ENCODE measurements at places on chromosomes 12 and 14.
A peak's percentile ranks its signal among the peaks of the same experiment; 100 is the strongest.

GRCh38 chr14:75650253-75651058, 10.2 kb downstream of the ERG28 start:
- no peak for DNase-seq

- DNase-seq: no peak
These were observed 10.3 kb downstream of the TTC7B start for GRCh38 chr14:90805662-90806540.

DNA sequence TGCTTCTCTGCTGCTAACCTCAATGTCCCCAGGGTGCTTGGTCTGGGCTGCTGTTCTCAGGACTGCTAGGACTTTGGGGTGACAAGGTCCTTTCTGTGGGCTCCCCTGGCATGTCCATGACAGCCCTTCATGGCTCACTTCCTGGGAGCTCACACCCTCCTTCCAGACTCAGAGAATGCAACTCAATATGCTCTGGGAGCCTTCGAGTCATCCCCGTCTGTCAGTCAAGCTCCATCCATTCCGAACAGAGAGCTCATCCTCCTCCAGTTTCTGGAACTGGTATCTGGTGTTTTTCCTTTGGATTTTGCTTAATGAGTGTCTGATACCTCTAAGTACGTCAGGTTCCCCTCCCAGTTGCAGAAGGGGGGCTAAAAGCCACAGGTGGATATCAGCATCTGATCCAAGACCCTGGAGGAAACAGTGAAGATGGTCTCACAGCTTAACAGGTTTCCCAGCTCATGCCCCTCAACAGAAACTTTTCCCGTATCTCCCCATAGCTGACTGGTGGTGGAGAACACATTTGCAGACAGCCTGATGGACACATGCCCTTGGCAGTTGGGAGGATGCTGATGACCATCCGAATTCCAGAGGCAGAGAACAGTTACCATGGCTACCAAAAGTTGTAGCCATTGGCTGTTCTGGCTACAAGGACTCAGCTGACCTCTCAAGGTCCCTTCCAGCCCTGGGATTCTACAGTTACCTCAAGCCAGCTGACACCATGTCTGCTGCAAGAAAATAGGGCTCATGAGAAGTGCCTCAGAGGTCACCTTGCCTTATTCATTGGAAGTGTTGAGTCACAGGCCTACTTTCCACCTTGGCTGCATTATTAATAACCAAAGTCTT, 9.5 kb upstream of the RAB35 start:
- no peak for DNase-seq

GRCh38 chr14:90005939-90006530, 50.3 kb downstream of the TDP1 start:
- DNase-seq: no peak

DNA sequence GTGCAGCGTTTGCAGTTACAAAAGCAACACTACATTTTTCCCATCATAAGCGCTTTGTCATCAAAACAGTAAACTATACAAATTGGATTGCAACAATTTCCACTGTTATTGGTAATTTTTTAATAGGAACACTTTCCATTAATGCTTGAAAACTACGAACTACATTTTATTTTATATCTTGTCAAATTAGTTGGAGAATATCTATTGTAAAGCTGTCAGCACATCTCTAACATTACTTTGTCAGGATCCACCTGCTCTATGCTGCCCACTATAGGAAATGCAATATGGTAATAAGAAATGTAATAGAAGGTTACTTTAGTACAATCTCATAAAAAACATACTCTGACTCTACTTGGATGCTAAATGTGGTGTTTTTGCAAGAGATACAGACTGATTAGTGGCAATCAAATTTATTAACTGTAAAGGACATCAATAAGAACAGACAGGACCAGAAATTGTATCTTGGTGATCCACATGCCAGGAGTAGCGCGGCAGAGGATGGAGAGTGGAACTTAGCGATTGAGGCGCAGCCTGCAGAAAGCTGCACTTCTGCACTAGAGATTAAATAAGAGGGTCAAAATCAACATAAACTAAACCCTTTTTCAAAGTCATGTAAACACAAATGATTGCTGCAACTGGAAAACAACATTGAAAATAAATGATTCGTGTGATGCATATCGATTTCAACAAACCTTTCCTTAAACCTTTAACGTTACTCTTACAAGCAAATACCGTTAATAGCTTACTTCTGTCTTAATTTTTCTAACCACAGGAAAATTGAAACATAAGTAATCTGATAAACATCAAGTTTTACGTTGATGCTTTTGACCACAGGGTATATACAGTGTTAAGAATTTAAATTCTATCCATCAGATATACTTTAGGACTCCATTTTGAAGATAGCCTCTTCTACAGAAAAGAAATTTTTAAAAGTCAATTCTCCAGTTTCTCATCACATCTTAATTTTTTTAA, 3.6 kb upstream of the ARID2 start:
- no peak for DNase-seq

DNA sequence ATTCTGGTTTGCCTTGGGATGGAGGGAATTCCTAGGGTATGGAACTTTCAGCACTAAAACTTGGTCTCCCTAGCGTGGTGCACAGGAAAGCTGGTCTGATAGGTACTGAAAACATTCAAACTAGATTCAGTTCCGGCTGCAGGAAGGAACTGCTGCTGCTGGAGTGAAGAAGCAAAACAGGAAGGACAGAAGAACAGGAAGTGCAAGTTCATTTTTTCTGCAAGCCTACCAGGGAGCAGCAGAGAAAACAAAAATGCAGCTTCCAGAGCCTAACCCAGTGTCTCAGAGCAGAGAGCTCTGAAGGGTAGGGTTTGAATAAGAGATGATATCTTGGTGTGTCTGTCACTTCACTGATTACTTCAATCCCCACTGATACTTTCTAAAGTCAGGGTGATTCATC, 165.2 kb downstream of the VRK1 start:
- no peak for DNase-seq

- DNase-seq: no peak
These were observed 42.9 kb upstream of the KCNA5 start for GRCh38 chr12:5000658-5001385.

DNA sequence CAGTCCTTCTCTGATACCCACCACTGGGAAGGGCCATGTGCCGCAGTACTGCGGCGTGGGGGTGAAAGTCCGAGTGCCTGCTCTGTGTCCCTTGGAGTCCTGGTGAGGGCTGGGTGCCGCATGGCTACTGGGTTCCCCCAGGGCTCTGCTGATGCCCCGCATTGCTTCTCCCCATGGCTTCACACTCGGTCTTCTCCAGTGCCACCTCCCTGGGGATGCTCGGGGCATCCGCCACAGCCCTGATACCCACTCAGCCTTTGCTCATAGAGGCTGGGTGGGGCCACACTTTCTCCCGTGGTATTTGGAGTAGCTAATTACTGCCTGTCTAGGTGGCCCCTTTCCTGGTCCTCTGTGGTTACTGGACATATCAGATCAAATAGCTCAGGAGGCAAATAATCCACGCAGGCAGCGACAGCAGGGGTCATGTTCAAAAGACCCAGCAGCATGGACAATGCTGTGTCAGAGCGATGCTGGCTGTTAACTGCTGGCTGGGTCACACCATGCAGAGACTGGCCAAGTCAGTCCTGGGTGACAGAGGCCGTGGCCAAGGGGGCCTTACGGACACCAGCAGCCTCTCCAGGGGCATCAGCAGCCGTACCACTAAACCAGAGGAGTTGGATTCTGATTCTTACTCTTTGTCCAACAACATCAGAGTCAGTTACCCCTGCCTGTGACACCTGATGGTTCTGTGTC, 106.5 kb downstream of the ADGRD1 start:
- no peak for DNase-seq

DNA sequence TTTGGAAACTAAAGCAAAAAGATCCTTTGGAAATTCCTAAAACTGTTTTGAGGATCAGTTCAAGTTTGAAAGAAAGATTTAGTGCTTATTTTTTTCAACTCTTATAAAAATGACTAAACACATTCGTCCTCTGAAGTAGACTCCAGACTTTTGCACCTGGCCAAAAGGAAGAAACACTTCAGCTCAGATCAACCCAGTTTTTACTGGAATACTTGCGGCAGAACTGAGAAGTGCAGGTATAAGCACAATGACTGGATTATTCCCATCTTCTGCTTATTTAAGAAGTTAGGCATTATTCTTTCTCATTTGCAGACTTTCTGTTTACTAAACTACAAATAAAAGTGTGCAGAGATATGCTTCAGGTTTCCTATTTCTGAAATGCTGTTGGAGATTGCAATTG, 41.9 kb downstream of the PDE6H start:
- DNase-seq: no peak

- DNase-seq: no peak
These were observed 85.2 kb downstream of the E2F7 start for GRCh38 chr12:76980196-76980595.

DNA sequence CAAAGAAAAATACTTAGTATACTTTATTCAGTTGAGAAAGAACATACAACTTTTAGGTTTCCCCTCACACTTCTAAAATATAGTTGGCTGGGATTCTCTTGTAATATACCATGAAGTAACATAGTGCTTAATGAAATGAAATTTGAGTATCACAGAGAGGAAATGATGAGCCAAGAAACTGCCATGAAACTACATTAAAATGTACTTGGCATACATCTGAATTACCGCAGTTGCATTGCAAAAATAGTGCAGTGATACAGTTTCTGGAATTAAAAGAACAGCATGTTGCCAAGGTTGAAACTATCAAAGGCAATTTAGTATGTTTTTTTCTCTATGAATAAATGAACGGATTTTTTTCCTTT, 389.2 kb downstream of the TMEM117 start:
- no peak for DNase-seq

DNA sequence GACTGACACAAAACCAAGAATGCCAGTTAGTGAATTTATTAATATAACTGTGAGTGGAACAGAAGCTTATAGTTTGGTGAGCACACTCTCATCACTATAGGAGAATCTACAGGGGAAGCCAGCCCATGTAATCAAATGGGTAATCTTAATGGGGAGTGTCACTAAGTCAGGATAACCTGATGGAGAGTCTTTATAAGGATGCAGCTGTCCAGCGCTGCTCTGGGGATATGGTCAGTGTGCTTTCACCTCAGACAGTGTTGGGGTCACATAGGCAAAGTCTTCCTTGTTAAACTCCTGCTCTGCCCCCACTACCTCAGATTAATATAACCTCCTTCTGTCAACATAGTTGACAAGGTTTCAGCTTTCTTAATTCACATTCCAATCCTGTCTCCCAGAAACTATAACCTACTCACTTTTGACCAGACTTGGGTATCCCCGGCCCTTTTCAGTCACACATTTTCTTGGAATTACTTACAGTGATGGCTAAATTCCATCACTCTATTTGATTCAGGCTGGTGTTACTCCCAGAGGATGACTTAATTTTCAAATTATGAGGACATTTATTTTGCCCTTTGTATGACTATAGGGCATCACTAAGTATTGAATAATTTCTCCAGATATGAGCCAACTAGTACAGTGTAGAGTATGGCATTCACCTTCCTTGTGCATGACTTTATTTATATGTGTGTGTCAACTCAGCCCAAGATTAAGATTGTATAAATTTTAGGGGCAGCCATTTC, 13.2 kb downstream of the STK38L start:
- no peak for DNase-seq

DNA sequence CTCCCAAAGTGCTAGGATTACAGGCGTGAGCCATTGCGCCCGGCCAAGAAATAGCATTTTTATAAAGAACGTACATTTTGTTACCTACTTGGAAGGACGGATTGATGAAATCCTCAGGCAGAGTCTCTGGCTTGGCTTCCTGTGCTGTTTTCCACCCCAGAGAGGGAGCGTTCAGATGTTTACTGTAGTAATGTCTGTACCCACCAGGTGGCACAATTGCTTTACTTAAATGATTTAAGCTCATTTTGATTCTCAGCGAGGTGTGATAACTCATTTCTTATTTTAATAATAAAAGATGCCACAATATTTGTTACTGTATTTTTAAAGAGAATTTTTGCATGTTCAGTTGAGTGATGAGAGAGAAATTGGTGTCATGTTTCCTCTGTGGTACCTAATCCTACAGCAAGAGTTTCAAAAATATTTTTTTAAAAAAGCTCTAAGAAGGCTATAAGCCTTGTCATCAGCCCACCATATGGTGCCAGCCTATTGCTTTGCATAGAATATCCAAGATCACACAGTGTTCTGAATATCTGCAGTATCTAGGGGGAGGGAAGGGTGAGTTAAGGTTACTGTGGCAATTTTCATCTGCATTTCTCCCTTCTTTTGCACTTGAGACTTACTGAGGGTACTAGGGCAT, 82.6 kb upstream of the TRAF3 start:
- DNase-seq: peak; percentile 52

DNA sequence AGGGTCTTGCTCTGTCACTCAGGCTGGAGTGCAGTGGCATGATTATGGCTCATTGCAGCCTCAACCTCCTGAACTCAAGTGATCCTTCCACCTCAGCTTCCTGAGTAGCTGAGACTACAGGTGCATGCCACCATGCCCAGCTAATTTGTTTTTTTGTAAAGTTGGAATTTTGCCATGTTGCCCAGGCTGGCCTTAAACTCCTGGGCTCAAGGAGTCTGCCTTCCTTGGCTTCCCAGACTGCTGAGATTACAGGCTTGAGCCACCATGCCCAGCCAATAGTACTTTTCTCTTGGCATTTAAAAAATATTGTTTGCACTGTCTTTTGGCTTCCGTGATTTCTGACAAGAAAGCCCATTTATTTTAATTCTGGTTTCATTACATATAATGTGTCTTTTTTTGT, 61.3 kb downstream of the DIP2B start:
- DNase-seq: no peak

GRCh38 chr12:2958432-2959191, 585 bp upstream of the TEAD4 start:
- DNase-seq: no peak

DNA sequence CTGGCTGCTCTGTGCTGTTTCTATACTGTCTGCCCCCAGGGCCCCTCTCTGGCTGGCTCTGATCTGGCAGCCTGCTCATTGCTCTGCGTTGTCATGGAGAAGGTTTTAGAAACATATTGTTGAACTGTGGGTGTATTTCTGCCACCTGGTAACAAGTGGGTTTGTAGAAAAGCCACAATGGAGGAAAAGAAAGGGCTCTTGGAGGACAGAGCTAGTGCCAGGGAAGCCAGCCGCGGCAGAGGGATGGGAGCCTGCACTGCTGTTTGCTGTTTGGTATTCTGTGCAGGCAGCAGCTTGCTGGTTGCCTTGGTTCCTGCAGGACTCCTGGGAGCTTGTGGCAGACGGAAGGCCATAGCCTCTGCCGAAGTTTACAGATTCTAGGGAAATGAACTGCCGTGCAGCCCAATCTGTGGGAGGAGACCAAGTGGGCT, 15.1 kb downstream of the CCDC177 start:
- no peak for DNase-seq

DNA sequence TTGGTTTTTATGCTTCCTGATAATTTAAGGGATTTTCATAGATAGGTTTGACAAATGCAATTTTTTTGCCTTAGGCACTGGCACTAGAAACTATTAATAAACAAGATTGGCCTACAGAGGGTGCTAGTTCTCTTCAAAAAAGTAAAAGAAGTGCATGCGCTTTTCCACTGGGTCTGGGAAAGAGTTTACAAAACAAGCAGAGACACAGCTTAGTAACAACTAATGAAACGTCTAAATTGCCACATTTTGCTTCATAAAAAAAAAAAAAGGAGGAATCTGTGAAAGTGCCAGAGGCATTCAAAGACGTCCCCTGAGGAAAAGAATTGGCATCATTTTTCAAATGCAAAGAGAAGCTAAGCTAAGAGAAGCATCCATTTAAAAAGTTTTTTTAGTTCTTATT, 58.3 kb upstream of the EEA1 start:
- DNase-seq: peak; percentile 41

GRCh38 chr12:120350576-120351350, 18.2 kb downstream of the MSI1 start:
- no peak for DNase-seq

GRCh38 chr14:73248108-73248868, 11.0 kb downstream of the PAPLN start:
- DNase-seq: no peak

All from bone marrow (tissue), 2 donors.